H1 (cell line): ENCODE measurements at places on chromosomes 5 and 9.

GRCh38 chr5:137122558-137122957, 376.6 kb downstream of the SPOCK1 start:
- no peak for DNase-seq

- DNase-seq: no peak
Measured at GRCh38 chr5:109532773-109533364, 123.1 kb upstream of the PJA2 start.

DNA sequence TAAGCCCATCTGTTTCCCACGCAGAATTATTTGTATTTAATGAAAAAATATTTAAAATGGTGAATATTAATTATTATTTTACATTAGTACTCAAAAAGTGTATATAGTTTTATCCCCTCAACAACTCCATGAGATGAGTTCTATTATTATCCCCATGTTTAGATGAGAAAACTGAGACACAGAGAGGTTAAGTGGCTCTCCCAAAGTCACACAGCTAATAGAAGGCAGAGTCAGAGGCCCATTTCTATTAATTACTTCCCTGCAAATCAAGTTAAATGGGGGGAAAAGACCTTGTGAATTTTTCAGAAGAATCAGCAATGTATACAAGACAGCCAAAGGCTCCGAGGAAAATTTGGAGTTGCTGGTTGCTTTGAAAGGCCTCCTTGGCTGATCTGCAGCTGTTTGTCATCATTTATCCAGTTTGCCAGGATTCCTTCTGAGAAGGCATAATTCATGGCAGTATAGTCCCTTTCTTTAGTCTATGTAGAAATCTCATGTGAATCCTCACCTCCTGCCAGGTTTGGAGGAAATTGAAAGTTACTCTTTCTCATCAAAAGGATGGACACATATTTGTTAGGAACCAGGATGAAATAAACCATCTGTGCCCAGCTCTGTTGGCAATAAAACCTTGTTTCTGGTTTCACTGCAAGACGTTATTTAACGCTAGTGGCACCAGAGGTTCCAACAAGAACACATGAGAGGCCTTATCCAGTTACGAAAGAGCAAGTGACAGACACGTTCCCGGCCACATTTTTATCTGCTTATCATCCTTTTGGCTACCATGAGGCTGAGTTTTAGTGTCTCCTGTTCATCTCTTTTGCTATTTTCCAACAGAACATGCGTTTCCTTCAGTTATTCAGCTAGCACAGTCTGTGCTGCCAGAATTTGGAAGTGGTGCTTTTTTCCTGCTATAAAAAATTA, 621 bp downstream of the FYB1 start:
- no peak for DNase-seq

DNA sequence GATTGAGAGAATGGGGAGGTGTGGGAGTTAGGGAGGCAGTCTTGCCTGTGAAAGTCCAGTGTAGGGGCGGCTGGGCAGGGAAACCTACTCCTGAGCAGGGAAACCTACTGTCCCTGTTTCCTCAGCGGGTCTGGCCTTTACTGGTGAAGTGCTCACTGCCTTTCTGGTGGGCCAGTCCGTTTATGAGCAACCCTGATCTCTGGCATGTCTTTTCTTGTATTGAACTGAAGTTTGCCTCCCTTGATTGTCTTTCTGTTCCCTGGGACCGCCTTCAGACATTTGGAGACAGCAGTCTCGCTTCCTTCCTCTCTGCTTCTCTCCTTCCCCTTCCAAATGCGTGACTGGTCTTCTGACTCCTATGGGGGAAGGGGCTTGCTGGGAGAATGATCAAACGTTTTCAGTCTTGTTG, 2.9 kb downstream of the SNX18 start:
- no peak for DNase-seq

- no peak for DNase-seq
Measured at GRCh38 chr5:1016036-1016435, 7.4 kb downstream of the NKD2 start.

- DNase-seq: no peak
Measured at GRCh38 chr9:72597181-72597517, 75.7 kb downstream of the TMC1 start.

GRCh38 chr9:130143279-130143893, 28.8 kb upstream of the NCS1 start:
- DNase-seq: no peak
